ENCODE measurements at places on chromosomes 6 and 20. TPM values are rescaled to one million over a fixed set of nuclear protein-coding genes. Genes with fewer than 3 reads are reported as not detected.

The BEND6 gene
- total RNA-seq, result 0.80 TPM

The PACSIN1 gene
- total RNA-seq, result 0.29 TPM

The RAET1L gene
- not detected for total RNA-seq

The NFATC2 gene
- 10.2 TPM for total RNA-seq

The PHACTR2 gene
- 27.5 TPM for total RNA-seq

The SLC32A1 gene
- total RNA-seq, result not detected

The TRIM40 gene
- total RNA-seq, result not detected

The PROKR2 gene
- total RNA-seq, result not detected

GRCh38 chr6:82000551-82000950 lies 247.0 kb downstream of the IBTK start:
- H3K27me3 ChIP-seq, result no peaks in the 10 kb centered on the region
- no peaks in the 10 kb centered on the region for H3K36me3 ChIP-seq
- H3K4me3 ChIP-seq, result no peak overlapping the region
- H3K4me1 ChIP-seq, result no peaks in the 10 kb centered on the region
- no peak overlapping the region for H3K27ac ChIP-seq
- DNase-seq, result no peak

GRCh38 chr6:96469312-96469711 lies 52.3 kb upstream of the UFL1 start:
- no peak overlapping the region for H3K27ac ChIP-seq
- H3K4me3 ChIP-seq, result no peak overlapping the region
- H3K27me3 ChIP-seq, result no peaks in the 10 kb centered on the region
- H3K36me3 ChIP-seq, result no peaks in the 10 kb centered on the region
- H3K4me1 ChIP-seq, result no peaks in the 10 kb centered on the region

GRCh38 chr6:25439368-25439767 lies 160.2 kb downstream of the CARMIL1 start:
- DNase-seq, result no peak
- no peaks in the 10 kb centered on the region for H3K36me3 ChIP-seq

DNA sequence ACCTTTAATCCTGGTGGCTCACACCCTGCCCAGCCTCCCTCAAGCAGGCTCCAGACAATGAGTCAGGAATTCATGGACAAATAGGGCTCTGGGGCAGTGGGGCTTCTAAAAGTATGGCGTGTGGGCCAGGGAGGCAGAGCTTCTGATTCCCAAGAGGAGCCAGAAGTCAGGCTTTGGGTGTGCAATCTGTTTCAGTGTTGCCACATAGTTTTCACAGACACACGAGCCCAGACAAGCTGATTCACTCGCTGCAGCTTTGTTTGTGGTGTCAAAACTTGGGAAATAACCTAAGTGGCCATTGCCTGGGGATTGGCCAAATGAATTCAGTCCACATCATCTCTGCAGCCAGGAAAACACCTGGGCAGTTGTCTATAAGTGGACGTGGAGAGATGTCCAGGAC lies 9.2 kb downstream of the PEDS1 start:
- no peaks in the 10 kb centered on the region for H3K36me3 ChIP-seq
- H3K27ac ChIP-seq, result peak overlapping the region; percentile 38
- no peak overlapping the region for H3K4me3 ChIP-seq
- no peak for DNase-seq

DNA sequence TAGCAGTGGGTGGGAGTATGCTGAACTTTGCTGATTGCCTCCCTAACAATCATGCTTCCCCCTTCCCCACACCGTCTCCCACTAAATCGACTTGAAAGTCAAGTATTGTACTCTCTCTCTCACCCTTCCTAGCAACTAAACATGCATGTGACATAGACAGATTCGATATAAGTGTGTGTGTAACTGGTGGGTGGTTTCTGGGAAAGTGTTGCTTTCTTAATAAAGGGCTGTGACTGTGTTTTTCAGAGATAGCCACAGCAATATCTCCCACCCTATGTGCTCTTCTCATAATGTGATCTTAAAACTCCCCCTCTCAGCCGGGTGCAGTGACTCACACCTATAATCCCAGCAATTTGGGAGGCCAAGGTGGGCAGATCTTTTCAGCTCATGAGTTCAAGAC lies 49.3 kb upstream of the E2F3 start:
- no peaks in the 10 kb centered on the region for H3K36me3 ChIP-seq
- H3K4me1 ChIP-seq, result no peaks in the 10 kb centered on the region
- no peak overlapping the region for H3K27ac ChIP-seq
- no peaks in the 10 kb centered on the region for H3K27me3 ChIP-seq
- DNase-seq, result no peak

DNA sequence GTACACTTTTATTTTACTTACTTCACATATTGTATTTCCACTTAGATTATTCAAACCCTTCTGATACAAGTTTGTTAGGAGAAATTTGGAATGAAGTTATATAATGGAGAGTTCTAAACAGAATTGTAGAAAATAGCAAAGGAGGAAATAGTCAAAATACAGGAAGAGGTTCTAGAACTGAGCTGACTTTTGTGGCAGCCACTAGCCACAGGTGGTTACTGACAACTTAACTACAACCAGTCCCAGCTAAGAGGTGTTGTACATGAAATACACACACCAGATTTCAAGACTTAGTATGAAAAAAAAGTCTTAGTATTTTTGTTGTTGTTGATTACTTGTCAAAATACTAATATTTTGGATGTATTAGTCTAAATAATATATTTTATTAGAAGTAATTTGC lies 727.4 kb upstream of the CITED2 start:
- H3K4me3 ChIP-seq, result no peak overlapping the region
- H3K4me1 ChIP-seq, result no peaks in the 10 kb centered on the region
- no peaks in the 10 kb centered on the region for H3K27me3 ChIP-seq
- no peak for DNase-seq
- H3K27ac ChIP-seq, result no peak overlapping the region
- H3K36me3 ChIP-seq, result no peaks in the 10 kb centered on the region

GRCh38 chr6:18099511-18099910 lies 23.0 kb downstream of the NHLRC1 start:
- H3K36me3 ChIP-seq, result no peaks in the 10 kb centered on the region
- peaks cover 5% of the 10 kb centered on the region for H3K4me1 ChIP-seq
- no peak for DNase-seq
- H3K27me3 ChIP-seq, result no peaks in the 10 kb centered on the region
- H3K27ac ChIP-seq, result no peak overlapping the region
- no peak overlapping the region for H3K4me3 ChIP-seq

DNA sequence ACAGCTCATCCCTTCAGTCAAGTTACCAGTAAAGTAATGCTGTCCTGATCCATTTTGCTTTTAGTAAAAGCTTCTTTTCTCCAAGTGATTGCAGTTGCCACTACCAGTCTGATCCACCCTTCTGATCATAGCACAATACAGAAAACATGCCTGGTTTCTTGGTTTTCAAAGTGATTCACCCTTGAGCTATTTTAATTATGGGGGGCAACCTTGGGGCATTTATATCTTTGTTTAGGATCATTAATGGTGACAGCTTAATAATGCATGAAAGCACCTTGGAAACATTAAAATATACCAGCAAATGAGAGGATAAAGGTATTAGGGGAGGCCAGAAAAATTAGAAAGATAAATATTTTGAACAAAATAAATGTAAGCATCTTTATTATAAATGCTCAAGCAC lies 38.4 kb downstream of the LRRC1 start:
- H3K4me3 ChIP-seq, result no peak overlapping the region
- DNase-seq, result no peak
- no peaks in the 10 kb centered on the region for H3K4me1 ChIP-seq
- no peak overlapping the region for H3K27ac ChIP-seq

DNA sequence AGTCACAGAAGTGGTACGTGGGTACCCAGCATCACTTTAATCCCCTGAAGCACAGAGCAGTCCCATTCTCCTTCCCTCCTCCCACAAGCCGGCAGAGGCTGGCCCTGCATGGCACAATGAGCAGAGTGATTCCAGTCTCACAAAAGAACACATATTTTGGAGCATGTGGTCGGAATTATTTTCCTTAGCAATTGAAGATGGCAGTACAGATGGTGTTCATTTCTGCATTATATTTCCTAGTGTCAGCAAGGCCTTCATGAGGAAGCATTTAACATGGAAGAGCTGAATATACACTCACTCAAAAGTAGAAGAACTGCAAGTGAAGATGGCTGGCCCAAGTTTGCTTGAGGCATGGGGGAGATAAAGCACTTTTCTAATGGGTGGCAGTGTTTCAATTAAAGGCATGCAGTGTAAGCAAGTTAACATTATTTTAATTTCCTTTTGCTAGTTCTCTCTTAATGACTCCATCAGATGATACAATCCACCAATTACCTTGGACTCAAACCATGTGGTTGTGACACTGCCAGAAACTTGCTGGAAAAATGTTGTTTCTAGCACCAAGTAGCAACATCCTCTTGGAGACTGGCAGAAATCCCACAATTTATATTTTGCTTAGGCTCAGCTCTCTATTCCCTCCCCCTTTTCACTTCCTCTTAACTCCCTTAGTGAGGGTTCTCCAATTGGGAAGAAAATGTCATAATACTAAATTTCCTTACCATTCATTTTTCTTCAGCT lies 74.4 kb downstream of the ARHGAP18 start:
- DNase-seq, result no peak
- H3K4me1 ChIP-seq, result no peaks in the 10 kb centered on the region
- no peak overlapping the region for H3K4me3 ChIP-seq
- H3K36me3 ChIP-seq, result no peaks in the 10 kb centered on the region

- no peaks in the 10 kb centered on the region for H3K4me1 ChIP-seq
- H3K27ac ChIP-seq, result no peak overlapping the region
- no peaks in the 10 kb centered on the region for H3K27me3 ChIP-seq
- H3K36me3 ChIP-seq, result no peaks in the 10 kb centered on the region
Observed at GRCh38 chr6:132213191-132213590, 188.1 kb downstream of the MOXD1 start.

GRCh38 chr6:110322874-110323242 lies 35.3 kb downstream of the METTL24 start:
- H3K4me3 ChIP-seq, result no peak overlapping the region
- no peaks in the 10 kb centered on the region for H3K36me3 ChIP-seq
- peak overlapping the region; percentile 53 for H3K27ac ChIP-seq
- H3K27me3 ChIP-seq, result no peaks in the 10 kb centered on the region
- H3K4me1 ChIP-seq, result no peaks in the 10 kb centered on the region
- DNase-seq, result no peak

GRCh38 chr6:145963216-145964068 lies 716 bp downstream of the SHPRH start:
- H3K27me3 ChIP-seq, result no peaks in the 10 kb centered on the region
- peak overlapping the region; percentile 80 for H3K27ac ChIP-seq
- no peaks in the 10 kb centered on the region for H3K36me3 ChIP-seq
- H3K4me1 ChIP-seq, result no peaks in the 10 kb centered on the region

GRCh38 chr20:2694008-2694471 lies 1.5 kb downstream of the EBF4 start:
- H3K36me3 ChIP-seq, result no peaks in the 10 kb centered on the region
- H3K4me3 ChIP-seq, result peak overlapping the region; percentile 66
- H3K27me3 ChIP-seq, result no peaks in the 10 kb centered on the region
- DNase-seq, result no peak

DNA sequence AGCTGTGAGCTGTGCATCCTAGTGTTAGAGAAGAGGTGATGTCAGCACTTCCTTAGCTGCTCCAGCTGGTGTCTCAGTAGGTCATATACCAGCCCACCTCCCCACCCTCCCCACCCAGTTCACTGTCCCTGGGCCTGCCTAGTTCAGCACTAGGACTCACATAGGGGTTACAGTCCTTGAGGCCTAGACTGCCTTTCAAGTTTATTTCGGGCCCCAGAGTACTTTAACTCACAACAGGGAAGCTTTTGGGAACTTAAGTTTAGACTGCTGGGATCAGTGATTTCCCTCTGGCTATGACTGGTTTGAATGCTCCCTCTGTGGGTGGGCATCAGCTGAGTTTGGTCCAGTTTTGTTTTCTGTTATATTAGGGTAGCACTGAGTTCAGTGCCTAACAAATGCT lies 139.2 kb upstream of the MMS22L start:
- H3K27me3 ChIP-seq, result no peaks in the 10 kb centered on the region
- H3K4me3 ChIP-seq, result no peak overlapping the region
- no peak for DNase-seq
- no peak overlapping the region for H3K27ac ChIP-seq
- no peaks in the 10 kb centered on the region for H3K4me1 ChIP-seq

DNA sequence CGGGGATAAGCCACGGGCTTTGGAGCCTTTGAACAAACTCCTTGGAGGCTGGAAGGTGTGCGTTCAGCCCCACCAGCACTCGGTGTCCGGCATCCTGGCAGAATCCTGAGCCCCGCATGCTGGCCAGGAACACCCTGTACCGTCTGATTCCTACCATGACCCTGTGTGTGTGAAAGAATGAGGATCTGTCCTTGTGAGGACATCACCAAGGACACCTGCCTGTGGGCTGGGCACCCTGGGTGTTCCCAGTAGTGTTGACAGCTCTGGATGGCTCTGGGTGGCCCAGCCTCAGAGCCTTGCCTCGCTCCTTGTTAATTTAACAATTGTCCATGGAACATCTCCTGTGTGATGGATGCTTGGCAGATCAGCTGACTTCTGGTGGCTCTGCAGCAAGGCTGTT lies 234.3 kb downstream of the QKI start:
- H3K4me3 ChIP-seq, result no peak overlapping the region
- H3K36me3 ChIP-seq, result no peaks in the 10 kb centered on the region
- H3K27me3 ChIP-seq, result no peaks in the 10 kb centered on the region
- no peaks in the 10 kb centered on the region for H3K4me1 ChIP-seq
- no peak overlapping the region for H3K27ac ChIP-seq
- no peak for DNase-seq

- H3K4me1 ChIP-seq, result peaks cover 7% of the 10 kb centered on the region
- peak overlapping the region; percentile 22 for H3K27ac ChIP-seq
- no peaks in the 10 kb centered on the region for H3K36me3 ChIP-seq
- DNase-seq, result no peak
Observed at GRCh38 chr6:140082867-140083297, 708.4 kb upstream of the CITED2 start.

DNA sequence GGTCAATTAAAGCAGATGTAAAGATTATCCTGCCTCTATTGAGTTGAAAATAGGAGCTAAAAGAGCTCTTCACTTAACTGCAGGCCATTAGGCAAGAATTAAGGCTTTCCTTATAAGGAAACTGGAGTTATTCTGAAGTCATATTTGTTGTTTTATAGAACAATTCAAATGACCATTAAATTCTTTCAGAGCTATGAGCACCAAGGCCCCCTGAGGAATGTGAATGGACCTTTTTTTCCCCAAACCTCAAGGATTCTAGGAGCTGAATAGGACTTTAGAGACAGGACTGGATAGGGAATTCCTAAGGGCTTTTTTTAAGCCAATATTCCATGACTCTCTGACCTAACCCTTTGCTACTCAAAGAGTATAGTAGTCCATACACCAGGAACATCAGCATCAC lies 565.7 kb upstream of the BTBD3 start:
- no peak overlapping the region for H3K4me3 ChIP-seq
- no peaks in the 10 kb centered on the region for H3K36me3 ChIP-seq
- DNase-seq, result no peak
- H3K27me3 ChIP-seq, result no peaks in the 10 kb centered on the region
- no peak overlapping the region for H3K27ac ChIP-seq

- H3K4me3 ChIP-seq, result no peak overlapping the region
- DNase-seq, result no peak
- no peaks in the 10 kb centered on the region for H3K4me1 ChIP-seq
- no peaks in the 10 kb centered on the region for H3K36me3 ChIP-seq
- peak overlapping the region; percentile 75 for H3K27ac ChIP-seq
- H3K27me3 ChIP-seq, result no peaks in the 10 kb centered on the region
Observed at GRCh38 chr6:169386411-169387057, 132.9 kb upstream of the THBS2 start.

DNA sequence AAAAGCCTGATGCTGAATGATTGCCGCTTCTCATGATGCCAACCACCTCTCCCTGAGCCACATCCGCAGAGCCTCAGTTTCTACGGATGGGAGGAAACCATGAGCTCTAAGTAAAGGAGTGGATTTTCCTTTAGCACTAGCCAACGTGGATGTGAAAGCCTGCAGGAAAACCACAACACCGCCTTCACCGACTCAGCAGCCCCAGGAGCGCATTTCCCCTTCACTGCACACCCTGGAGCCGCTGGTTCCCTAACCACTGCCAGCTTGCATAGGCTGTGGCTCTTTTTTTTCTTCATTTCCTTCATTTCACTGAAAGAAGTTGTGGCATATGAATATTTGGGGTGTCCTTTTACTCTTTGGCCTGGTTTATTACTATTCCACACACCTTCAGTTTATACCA lies 50.5 kb upstream of the SSTR4 start:
- H3K4me3 ChIP-seq, result no peak overlapping the region
- H3K27ac ChIP-seq, result no peak overlapping the region
- no peak for DNase-seq
